Esophagus muscularis mucosa (tissue), 4 donors: ENCODE measurements at places on chromosomes 1 and 21.

- no peak for DNase-seq
Observed at GRCh38 chr1:90504509-90504908, 212.6 kb downstream of the BARHL2 start.

DNA sequence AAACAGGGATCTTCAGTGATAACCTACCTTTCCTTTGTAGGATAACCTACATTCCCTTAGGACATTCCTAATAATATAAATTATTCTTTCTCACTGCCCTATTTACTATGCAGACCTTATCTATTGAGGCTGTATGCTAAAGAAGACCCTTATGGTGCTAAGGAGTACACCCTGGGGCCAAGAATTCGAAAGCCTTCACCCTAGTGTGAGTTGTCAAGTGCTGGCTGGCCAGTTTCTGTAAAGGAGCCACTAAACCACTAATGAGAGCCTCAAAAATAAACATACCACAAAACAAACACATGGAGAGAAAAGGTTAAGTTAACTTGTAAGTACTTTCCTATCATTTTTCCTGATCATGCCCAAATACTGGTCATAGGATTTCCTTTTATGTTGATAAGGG lies 315.0 kb upstream of the CAMK1G start:
- peak; percentile 24 for DNase-seq

- no peak for DNase-seq
Observed at GRCh38 chr21:36347962-36348328, 27.9 kb downstream of the MORC3 start.

DNA sequence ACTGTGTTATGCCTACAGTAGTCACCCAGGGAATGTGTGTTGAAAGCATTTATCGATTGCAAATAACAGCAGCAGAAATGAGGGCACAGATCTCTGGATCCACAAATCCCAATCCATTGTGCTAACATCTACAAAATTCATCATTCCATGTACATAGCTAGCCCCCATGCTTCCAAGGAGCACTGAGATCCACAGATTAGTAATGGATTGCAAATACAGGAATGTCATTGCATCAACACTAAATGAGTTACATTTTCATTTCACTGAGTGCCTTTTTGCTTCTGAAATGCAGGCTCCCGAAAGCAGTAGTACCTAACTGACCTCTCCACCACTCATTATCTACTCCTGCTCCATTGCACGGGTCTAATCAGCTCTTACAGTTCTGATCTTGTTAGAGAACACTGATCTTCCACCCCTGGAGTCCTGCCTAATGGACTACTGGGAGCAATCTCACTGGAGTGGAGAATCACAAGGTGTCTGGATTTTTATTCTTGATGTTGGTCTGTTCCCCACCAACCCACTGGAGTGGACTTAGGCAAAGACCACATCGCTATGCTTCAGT lies 30.5 kb downstream of the ASTN1 start:
- DNase-seq, result no peak

GRCh38 chr1:31383967-31384366 lies 11.1 kb upstream of the FABP3 start:
- DNase-seq, result no peak

GRCh38 chr1:50148142-50148923 lies 39.6 kb downstream of the ELAVL4 start:
- no peak for DNase-seq

GRCh38 chr1:198939286-198939685 lies 300.4 kb downstream of the PTPRC start:
- DNase-seq, result no peak

DNA sequence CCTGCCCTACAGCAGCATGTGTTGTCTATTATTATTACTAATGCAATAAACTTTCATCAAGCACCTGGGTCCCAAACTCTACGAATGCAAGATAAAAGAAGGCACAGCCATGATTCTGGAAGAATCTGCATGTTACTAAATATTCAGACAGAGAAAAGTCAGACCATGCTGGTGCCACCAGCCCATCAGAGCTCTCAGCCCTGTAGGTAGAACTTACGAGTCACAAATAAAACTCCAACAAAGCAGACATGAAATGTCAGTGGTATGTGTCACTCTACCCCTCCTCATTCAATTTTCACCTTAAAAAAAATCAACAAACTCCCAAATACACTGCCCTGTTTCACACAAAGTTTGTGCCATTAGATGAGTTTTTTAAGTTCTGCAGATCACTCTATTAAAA lies 62.4 kb upstream of the TIAM1 start:
- DNase-seq, result no peak

GRCh38 chr1:225750875-225751824 lies 26.5 kb upstream of the SRP9 start:
- DNase-seq, result no peak

GRCh38 chr1:109793486-109794318 lies 30.0 kb upstream of the EPS8L3 start:
- DNase-seq, result no peak

DNA sequence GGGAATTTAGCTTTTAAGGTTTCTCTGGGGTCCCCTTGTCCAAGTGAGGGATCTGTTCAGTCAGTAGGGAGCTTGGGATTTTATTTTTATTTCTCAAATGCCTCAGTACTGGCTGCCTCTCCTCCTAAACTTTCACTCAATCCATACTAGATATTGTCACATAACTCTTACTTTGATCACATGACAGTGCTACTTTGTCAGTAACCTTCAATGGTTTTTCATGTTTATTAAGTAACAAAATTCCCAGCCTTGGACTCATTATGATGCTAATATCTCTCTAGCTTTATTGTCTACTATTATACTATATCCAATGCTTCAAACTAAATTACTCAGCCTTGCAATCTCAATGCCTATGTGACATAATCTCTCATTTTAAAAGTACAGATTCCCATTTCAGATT lies 97.7 kb downstream of the ATP1B1 start:
- DNase-seq, result no peak

GRCh38 chr1:174692313-174692712 lies 244.5 kb downstream of the GPR52 start:
- no peak for DNase-seq
